Melanocyte of skin (primary cell): ENCODE measurements at places on chromosomes 5 and 9. TPM values are rescaled to one million over a fixed set of nuclear protein-coding genes. Genes with fewer than 3 reads are reported as not detected.

The IL3 gene
- total RNA-seq, result not detected in 2 replicates

The CRHBP gene
- total RNA-seq, result not detected in 2 replicates

The C9orf50 gene
- 0.36 TPM in 1 of 2 replicates, not detected in the other for total RNA-seq

The HAVCR2 gene
- under 0.01 TPM in 1 of 2 replicates, not detected in the other for total RNA-seq

The OR1J2 gene
- not detected in 2 replicates for total RNA-seq

The F2RL2 gene
- total RNA-seq, result under 0.01 TPM in 1 of 2 replicates, not detected in the other

The PCDHB10 gene
- total RNA-seq, result under 0.01 TPM in 1 of 2 replicates, not detected in the other

The NR5A1 gene
- total RNA-seq, result not detected in 2 replicates

The PSAT1 gene
- total RNA-seq, result 124 and 151 TPM in 2 replicates

The CCL19 gene
- total RNA-seq, result not detected in 2 replicates

The EEIG1 gene
- 19.6 and 27.5 TPM in 2 replicates for total RNA-seq

The SFXN1 gene
- 81.8 and 124 TPM in 2 replicates for total RNA-seq

The MARVELD2 gene
- 1.0 and 4.0 TPM in 2 replicates for total RNA-seq

The PITX1 gene
- total RNA-seq, result not detected in 2 replicates

The KCNN2 gene
- total RNA-seq, result 2.4 and 9.8 TPM in 2 replicates

The CCNO gene
- 1.4 and 2.2 TPM in 2 replicates for total RNA-seq

The AHRR gene
- 41.0 and 47.6 TPM in 2 replicates for total RNA-seq

The PHF24 gene
- 3.1 and 4.4 TPM in 2 replicates for total RNA-seq

The DAB2IP gene
- 18.0 and 27.0 TPM in 2 replicates for total RNA-seq

The IDNK gene
- total RNA-seq, result 1.8 and 2.1 TPM in 2 replicates

The SLC6A3 gene
- total RNA-seq, result not detected in 2 replicates

The PCSK1 gene
- total RNA-seq, result 1.1 and 1.4 TPM in 2 replicates

The XPA gene
- total RNA-seq, result 5.9 and 8.7 TPM in 2 replicates

The CCDC180 gene
- 2.1 and 3.6 TPM in 2 replicates for total RNA-seq

The GMCL2 gene
- not detected in 2 replicates for total RNA-seq
